ENCODE measurements at places on chromosomes 3 and 15.

- DNase-seq: no peak
Observed at GRCh38 chr3:12184541-12184940, 25.8 kb upstream of the TIMP4 start.

- no peak for DNase-seq
Observed at GRCh38 chr3:24829629-24830229, 335.1 kb upstream of the THRB start.

GRCh38 chr3:152930516-152930915, 95.6 kb downstream of the P2RY1 start:
- no peak for DNase-seq

DNA sequence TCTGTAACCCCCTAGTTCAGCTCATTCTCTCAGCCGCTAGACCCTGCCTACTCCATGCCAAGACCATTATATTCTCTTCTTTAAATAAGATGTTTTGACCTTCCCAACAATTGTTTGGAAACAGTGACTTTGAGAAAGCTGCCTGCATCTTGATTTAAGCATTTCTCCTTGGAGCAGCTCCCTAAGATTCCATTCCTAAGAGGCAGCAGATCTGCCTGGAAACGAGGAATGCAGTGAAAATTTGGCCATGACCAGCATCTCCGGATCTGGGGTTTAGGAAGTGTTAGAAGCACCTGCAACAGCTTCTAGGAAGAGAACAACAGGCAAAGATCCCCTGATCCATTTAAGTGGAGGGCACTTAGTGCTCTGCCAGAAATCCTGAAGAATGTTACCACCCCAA, 235.7 kb downstream of the NTRK3 start:
- DNase-seq: no peak

DNA sequence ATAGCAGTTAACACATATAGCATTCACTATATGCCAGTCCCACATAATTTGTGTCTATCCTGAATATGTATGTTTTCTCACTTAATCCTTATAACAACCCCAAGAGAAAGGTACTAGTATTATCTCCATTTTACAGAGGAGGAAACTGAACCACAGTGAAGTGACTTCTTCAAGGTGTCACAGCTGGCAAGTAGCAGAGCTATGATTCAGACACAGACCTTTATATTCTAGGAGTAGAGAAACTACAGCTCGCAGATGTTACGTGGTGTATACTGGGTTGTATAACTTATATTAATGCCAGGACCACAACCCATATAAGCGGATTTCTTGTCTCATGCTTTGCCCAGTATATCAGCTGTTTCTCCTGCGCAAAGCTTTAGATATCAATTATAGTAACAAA, 29.5 kb upstream of the ICE2 start:
- DNase-seq: no peak

DNA sequence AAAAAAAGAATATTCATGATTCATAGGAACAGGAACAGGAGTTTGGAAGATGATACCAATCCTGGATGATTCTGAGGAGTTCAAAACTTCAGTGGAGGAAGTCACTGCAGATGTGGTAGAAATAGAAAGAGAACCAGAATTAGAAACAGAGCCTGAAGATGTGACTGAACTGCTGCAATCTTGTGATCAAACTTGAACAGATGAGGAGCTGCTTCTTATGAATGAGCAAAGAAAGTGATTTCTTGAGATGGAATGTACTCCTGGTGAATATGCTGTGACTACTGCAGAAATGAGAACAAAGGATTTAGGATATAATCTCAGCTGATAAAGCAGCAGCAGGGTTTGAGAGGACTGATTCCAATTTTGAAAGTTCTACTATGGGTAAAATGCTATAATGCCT, 72.7 kb downstream of the GSK3B start:
- no peak for DNase-seq

DNA sequence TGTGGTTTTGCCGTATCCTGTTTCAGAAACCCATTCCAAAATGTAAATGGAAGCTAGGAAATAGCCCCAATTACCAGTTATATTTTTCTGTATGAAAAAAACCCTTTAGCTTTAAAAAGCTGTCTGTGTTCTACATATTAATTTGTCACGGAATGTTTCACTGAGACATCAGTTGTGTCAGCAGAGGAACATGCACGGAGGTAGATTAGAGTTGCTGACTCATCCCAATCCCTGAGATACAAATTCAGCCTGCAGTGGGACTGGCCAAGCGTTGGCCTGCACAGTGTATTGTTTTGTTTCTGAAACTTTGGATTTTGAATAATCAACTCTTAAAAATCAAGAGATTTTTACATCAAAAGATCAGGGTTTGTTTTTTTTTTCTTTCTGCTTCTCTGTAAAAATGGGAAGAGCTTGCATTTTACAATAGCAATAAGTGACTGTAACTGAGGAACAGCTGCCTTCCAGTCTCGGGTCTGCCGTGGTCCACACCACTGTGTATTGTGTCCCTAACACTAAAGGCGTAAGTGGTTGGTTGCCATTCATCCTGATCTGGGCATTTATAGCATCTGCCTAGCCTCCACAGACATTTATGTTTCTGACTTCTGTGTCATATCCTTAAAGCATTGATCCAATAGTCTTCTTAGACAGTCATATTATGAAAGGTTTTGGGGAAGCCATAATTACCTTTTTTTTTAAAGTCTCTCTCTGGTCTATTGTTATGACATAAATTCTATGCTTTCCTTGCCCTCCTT, 218.1 kb downstream of the ADAMTSL3 start:
- DNase-seq: no peak

DNA sequence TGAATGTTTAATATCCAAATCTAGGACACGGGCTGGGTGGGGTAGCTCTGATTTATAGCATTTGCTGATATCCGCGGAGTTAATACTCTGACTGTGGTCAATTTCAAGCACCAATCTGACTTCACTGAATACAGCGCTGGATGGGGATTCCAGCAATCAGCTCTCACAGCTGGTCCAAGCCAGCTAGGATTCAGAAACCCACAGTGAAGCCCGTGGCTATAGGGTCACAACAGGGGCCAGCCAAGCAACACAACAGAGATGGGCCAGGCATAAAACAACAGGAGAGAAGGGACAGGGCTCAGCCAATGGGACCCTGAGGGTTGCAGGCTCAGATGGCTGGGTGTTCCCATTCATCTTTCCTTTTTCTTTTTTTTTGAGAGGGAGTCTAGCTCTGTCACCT, 5.4 kb upstream of the LMAN1L start:
- no peak for DNase-seq

DNA sequence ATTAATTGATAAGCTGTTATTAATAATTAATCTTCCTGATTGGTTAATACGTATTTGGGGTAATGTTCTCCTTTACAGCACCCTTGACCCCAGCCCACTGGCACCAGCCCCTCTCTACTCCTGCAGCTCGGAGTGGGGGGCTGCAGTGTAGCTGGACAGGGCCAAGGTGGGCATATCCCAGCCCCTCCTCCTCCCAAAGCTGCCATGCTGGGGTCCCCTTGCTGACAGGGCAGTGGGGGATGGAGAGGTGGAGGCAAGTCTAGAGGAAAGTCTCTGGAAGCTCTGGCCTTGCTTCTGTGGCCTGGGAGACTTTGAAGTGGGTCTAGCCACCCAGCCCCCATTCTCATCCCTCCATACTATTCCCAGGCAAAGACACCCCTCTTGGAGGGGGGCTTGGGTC, 35.8 kb downstream of the HCN4 start:
- DNase-seq: no peak

DNA sequence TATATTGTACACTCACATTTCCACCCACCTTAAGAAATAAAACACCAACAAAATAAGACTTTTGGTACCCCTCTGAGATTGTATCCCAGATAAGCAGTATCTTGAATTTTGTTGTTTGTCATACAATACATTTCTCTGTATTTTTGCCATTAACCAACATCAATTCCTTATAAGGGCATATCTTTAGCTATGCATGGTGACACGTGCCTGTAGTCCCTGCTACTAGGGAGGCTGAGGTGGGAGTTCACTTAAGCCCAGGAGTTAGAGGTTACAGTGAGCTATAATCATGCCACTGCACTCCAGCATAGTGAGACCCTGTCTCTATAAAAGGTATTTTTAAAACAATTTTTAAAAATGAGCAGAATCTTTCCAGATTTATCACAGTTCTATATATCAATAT, 32.5 kb upstream of the STXBP5L start:
- no peak for DNase-seq

All from hepatic stellate cell (primary cell).